ENCODE measurements at places on chromosomes 4 and X. TPM values are rescaled to one million over a fixed set of nuclear protein-coding genes. Genes with fewer than 3 reads are reported as not detected.

- no peak for DNase-seq
Observed at GRCh38 chr4:181216501-181216900, 1026.7 kb upstream of the TENM3 start.

The GSX2 gene
- total RNA-seq: not detected

- no peak for DNase-seq
Observed at GRCh38 chrX:102957751-102958150, 20.7 kb downstream of the RAB40AL start.

The GYPA gene
- total RNA-seq: not detected

GRCh38 chrX:9458516-9459078 lies 6.3 kb upstream of the TBL1X start:
- DNase-seq: no peak

GRCh38 chr4:184833046-184833838 lies 7.5 kb upstream of the ACSL1 start:
- DNase-seq: no peak

DNA sequence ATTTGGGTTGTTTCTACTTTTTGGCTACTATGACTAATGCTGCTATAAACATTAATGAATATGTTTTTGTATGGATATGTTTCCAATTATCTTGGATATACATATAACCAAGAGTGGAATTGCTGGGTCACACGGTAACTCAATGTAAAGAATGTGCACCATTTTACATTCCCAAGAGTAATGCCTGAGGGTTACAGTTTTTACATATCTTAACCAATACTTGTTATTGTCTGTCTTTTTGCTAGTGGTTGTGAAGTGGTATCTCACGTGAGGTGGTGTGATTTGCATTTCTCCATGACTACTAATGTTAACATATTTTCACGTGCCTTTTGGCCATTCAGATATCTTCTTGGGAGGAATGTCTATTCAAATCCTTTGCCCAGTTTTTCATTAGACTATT lies 200.3 kb upstream of the MAB21L2 start:
- DNase-seq: no peak

GRCh38 chrX:115030625-115031024 lies 13.2 kb upstream of the IL13RA2 start:
- no peak for DNase-seq

DNA sequence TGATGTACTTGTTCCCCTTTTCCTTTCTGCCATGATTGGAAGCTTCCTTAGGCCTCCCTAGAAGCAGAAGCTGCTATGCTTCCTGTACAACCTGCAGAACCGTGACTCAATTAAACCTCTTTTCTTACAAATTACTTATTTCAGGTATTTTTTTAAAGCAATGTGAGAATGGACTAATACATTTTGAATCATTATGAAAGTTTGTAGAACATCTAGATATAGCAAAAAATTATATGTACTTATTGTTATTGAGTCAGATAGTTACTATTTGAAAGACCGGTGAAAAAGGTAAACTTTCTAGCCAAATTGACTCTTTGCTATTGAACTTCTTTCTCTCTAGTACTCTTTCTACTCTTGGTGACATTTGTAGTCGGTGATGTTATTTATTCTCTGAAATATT lies 777.3 kb upstream of the GALNTL6 start:
- DNase-seq: no peak

GRCh38 chr4:114046331-114046730 lies 66.9 kb upstream of the ARSJ start:
- DNase-seq: no peak
